Activated T-helper 9 cell treated with anti-CD3 and anti-CD28 coated beads, Interleukin-2, amount 50 U/mL, for 16 hours (primary cell): ENCODE measurements at places on chromosomes 3 and 15.

- no peak for DNase-seq
These were observed 660 bp upstream of the BCL2L10 start for GRCh38 chr15:52113235-52113634.

DNA sequence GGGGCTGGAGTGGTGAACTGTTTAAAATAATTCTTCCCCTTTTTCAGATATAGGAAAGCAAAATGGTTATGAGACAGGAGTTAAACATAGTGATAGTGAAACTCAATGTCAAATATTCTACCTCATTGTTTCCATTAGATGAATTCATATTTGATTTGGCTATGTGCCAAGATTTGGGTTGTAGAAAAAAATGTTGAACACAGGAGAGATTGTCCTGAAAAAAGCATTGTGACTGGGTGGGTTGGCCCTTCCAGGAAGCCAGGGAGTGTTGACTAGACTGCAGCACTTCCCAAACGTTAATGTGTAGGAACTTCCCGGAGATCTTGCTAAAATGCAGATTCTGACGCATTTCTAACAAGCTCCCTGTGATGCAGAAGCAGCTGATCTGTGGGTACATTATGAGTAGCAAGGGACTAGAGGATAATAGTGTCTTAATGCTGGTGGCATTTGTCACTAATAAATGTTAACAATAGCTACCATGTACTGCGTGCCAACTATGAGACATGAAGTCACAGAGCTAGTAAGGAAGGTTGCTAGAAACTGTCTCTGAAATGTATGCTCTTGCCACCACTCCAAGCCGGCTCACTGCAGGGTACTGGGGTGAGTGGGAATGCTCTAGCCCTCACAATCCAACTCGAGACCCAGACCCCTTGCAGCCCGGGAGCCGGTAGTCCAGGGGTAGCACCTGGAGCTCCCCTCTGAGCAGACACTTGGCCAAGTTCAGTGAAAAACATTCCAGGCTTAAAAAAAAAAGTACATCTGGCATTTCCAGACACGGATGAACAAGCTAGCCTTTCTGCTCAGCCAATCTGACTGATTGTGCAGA lies 120.6 kb downstream of the CD47 start:
- no peak for DNase-seq

- DNase-seq = peak; percentile 37
These were observed 483 bp downstream of the VPS13C start for GRCh38 chr15:62059816-62060112.

DNA sequence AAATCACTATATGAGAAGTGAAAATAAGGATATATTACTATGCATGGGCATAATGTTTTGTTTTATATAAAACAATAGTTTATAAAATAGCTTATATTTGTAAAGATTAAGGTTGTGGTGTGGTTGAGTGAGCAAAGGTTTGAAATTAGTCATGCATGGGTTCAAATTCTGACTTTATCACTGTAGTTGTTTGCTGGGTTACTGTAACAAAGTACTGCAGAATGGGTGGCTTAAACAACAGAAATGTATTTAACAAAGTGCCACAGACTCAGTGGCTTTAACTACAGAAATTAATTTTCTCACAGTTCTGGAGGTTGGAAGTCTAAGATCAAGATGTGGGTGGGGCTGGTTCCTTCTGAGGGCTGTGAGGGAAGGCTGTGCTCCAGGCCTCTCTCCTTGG lies 184.8 kb upstream of the THRB start:
- no peak for DNase-seq

DNA sequence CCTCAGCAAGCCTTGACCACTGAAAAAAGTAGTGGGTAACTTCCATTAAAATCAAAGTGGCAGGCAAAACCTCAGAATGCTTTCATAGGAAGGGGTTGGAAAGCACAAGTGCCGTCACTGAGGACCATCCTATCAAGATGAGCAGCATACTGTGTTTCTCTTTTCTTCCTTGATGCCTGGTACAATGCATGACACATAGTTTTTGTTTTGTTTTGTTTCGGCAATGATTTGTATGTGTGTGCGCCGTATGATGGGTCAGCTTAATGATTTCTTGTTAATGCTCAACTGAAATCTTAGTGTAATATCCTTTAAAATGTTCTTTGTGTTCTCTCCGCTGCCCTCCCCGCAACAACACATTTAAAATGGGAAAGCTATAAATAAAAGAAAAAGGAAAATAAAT lies 476.4 kb upstream of the KCNMB2 start:
- DNase-seq = no peak

DNA sequence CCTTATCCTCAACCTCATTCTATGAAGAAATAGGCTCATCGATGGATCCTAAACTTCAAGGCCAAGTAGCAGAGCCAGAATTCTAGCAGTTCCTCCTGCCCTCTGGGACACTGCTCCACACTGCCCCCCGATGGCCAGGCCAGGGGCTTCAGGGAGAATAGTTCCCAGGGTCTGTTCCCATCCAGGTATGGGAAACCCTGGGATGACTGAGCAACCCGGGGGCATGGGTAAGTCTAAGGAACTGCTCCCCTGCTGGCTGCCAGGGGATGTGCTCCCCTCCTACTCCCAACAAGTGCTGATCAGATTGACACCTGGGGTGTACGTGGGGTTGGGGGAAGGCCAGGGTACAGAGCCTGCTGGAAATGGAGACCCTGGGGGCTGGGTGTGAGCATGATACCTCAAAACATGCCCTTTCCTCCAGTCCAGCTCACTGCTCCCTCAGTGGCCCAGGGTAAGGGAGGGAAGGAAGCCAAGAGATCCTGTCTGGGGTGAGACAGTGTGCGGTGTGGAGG lies 7.6 kb downstream of the ULK3 start:
- DNase-seq = no peak
